ENCODE measurements at places on chromosomes 11 and 22.

- DNase-seq, result no peak
These were observed 250.8 kb downstream of the DDX10 start for GRCh38 chr11:108915666-108916065.

DNA sequence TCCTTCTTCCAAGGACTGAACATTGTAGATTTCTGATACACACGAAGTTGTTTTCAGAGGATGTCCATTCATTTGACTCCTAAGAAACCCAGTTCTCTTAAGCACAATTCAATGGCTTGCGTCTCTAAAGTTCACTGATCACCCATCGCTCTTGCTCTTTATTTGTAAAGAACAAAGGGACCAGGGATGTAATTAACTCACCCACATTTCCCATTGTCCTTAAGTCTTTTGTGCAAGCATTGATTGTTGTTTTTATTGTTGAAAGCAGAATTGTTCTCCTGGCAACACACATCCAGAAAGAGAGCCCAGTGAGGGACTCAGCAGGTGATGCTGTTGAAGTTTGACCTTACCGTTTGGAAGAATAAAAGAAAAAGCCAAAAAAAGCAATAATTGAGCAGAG, 59.2 kb downstream of the SPON1 start:
- no peak for DNase-seq

- DNase-seq, result no peak
These were observed 82.8 kb upstream of the PLET1 start for GRCh38 chr11:112343368-112344039.

- DNase-seq, result no peak
These were observed 137.4 kb downstream of the EHF start for GRCh38 chr11:34758262-34758661.

- no peak for DNase-seq
These were observed 45.3 kb downstream of the PC start for GRCh38 chr11:66912911-66913310.

GRCh38 chr22:35381424-35382009, 621 bp downstream of the HMOX1 start:
- DNase-seq, result no peak

- DNase-seq, result no peak
These were observed 106.0 kb downstream of the ADAMTS15 start for GRCh38 chr11:130554241-130555055.

DNA sequence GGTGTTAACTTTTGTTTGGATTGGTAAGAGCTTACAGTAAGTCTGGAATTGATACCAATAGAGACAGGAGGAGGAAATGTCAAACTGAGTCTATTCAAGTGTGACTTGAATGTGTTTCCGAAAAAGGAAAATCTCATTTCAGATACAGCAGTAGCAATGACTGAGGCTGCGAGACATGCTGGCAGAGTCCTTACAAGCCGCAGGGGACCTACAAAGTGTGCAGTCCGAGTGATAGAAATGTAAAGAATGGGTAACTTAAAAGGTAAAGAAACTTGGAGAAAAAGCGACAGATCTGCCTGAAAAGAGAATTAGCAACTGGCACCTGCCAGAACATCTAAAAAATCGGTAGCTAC, 444 bp downstream of the CWF19L2 start:
- no peak for DNase-seq

DNA sequence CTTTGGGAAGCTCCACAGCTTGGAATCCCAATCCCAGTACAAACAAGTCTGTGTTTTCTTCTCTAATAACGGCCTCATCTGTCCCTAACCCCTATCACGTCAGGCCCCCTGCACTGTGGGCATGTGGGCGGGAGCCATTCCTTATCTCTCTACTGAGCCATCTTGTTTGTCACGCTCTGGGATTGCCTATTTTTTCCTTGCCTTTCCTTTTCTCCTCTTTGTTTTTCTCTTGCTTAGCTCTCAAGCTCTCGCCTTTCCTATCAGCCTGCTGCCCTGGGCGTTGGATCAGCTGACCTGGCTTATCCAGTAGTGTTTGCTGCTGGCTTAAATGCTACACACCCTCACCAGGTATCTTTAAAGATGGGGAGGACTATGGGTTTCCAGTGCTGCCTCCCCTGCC, 35.8 kb downstream of the ARHGAP1 start:
- DNase-seq, result no peak

DNA sequence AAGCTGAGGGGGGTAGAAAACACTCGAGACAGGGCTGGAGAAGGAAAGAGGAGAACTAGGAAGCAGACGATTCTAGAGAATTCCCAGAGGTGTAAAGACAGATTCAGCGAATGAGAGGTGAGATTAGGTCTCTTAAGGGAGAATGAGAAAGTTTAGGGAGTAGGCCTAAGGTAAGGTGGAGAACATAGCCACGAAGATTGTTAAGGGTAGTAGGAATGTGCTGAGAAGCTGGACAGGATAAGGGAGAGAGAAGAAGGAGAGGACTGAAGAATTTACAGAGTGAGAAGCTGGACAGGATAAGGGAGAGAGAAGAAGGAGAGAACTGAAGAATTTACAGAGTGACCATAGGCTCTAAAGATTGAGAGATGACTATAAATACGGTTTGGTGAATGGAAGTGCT, 908 bp downstream of the PPME1 start:
- no peak for DNase-seq

- no peak for DNase-seq
These were observed 110.2 kb downstream of the RASSF10 start for GRCh38 chr11:13119361-13119760.

DNA sequence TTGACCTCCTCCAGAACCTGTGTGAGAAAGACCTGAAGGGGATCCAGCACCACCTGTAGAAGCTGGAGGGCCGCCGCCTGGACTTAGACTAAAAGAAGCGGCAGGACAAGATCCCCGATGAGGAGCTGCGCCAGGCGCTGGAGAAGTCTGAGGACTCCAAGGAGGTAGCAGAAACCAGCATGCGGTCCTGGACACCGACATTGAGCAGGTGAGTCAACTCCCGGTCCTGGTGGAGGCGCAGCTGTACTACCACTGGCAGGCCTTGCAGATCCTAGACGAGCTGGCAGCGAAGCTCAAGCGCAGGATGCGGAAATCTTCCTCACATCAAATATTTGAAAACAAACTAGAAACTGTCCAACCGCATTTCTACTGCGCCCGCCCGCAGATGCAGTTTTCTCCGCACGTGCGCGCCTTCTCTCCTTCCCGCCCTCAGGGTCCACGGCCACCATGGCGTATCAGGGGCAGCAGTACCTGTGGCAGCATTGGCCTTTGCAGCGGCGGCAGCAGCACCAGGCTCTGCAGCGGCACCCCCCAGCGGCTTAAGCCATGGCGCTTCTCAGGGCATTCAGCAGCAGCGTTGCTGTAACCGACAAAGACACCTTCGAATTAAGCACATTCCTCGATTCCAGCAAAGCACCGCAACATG, 10.2 kb downstream of the CLDN25 start:
- no peak for DNase-seq

DNA sequence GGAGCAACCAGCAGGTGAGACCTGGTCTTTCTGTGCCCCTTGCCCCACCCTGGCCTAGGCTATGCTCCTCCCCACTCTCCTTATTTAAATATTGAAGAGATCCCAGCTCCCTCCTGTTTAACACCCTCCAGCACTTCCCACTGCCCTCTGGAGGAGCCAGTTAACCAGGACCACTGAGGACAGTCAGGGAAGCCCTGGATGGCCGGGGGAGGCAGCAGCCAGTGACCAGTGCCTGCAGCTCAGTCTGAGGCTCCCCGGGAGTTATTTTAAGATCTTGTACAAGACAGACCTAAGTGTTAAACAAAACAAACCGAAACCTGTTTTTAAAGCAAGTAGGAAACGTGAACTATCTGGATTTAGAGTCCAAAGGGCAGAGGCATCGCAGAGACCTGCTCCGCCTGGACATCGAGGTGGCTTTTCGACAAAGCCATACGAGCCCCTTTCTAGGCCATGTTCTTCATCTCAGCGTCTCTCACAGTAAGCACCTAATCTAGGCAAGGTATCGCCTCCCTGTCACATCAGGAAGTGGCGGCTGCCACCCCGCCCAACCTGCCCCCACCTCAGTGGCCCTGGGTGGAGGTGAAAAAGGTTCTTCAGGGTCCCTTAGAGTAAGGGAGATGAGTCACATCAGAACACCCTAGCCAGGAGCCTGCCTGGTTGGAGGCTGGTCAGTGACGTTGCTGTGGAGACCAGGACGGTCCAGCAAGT, 35.2 kb downstream of the TRMU start:
- no peak for DNase-seq

GRCh38 chr11:1771700-1772099, 8.0 kb upstream of the CTSD start:
- DNase-seq, result peak; percentile 36

DNA sequence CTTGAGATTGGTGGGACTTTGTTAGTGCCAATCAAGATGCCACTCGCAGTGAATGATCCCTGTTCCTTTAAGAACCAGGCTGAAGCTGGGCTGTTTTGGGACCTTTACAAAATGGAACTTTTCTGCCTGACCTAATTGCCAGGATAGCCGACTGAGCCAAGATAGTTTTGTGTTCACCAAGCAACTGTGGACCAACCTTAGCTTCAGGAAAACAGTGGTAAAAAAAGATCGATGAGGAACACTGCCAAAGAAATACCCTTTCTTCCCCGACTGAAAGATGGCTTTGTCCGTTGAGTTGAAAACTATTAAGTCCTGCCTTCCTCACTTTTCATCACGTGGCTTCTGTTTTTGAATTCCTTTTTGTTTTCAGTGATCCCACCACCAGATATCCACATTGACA, 157.9 kb upstream of the SORL1-AS1 start:
- DNase-seq, result no peak

DNA sequence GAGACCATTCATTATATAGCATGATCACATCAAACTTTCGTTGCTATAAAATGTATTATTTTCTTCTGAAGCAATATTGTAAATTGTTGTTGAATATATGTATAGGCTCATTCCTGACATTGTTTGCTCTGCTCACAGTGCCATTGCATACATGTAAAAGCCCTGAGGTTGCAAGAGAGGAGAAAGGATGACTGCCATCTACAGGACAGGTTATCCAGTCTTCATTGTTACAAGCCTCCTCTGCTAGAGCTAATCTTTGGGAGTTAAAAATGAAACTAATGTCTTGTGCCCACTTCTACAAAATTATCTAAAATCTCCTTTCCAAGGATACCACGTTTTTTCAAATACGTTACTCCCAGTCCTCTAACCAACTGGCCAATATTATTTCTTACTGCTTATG, 16.4 kb upstream of the OR5AL1 start:
- DNase-seq, result no peak

DNA sequence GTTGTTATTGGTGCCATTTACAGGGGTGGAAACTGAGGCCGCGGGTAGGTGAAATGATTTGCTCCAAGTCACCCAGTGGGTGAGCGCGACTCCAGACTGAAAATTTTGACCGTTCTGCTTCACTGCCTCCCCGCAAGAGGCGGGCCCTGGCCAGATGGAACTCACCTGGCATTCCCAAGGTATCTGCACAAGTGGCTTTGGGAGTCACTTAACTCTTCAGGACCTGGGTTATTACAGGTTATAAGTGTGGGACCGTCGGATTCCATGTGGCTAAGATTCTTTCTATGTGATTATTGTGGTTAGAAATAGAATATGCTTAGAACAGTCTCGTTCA, 598 bp downstream of the CABIN1 start:
- DNase-seq, result no peak

- DNase-seq, result no peak
These were observed 18.8 kb upstream of the SLC36A4 start for GRCh38 chr11:93216511-93217101.

GRCh38 chr11:16780146-16780545, 41.7 kb downstream of the C11orf58 start:
- DNase-seq, result no peak

- no peak for DNase-seq
These were observed 7.3 kb upstream of the EHF start for GRCh38 chr11:34613552-34614056.

- no peak for DNase-seq
These were observed 21.1 kb upstream of the LRRC55 start for GRCh38 chr11:57160665-57161064.

DNA sequence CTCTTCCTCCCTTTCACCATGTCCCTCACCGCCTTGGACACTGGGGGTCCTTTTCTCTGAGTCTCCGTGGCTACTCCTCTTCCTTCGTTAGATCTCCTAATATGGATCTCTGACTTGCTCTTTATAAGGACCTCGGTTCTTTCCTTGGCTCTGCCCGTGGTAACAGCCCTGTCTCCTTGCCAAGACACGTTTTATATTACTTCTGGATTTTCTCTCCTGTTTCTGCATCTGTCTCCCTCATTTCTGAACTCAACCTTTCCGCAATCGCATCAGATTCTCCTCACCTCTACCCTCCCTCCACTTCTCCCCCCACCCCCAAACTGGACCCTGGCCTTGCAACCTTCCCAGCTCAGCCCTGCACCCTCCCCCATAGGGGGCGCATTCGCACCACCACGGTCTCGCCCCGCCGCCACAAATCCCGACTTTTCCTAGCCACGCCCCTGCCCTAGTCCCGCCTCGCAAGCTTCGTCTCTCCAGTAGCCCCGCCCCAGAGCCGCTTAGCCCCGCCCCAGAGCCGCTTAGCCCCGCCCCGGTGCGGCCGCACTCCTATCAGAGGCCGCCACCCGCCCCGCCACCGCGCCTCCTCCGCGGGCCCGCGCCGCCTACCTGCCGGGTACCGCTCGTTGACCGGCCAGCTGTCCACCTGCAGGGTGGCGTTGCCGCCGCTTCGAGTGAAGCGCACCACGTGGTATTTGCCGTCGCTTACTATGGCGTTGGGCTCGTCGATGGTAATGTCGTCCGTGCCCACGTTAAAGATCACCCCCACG, 39.0 kb downstream of the SLC22A12 start:
- DNase-seq, result no peak

- DNase-seq, result no peak
These were observed 16.5 kb downstream of the SIAE start for GRCh38 chr11:124656774-124657630.

GRCh38 chr11:125978778-125979407, 33.0 kb downstream of the VSIG10L2 start:
- no peak for DNase-seq

- DNase-seq, result peak; percentile 85
These were observed 31.1 kb downstream of the SGSM3 start for GRCh38 chr22:40401532-40401931.

GRCh38 chr11:62169935-62170334, 20.1 kb upstream of the SCGB1D1 start:
- DNase-seq, result no peak

- DNase-seq, result peak; percentile 25
These were observed 55.8 kb upstream of the THY1 start for GRCh38 chr11:119478711-119479285.

DNA sequence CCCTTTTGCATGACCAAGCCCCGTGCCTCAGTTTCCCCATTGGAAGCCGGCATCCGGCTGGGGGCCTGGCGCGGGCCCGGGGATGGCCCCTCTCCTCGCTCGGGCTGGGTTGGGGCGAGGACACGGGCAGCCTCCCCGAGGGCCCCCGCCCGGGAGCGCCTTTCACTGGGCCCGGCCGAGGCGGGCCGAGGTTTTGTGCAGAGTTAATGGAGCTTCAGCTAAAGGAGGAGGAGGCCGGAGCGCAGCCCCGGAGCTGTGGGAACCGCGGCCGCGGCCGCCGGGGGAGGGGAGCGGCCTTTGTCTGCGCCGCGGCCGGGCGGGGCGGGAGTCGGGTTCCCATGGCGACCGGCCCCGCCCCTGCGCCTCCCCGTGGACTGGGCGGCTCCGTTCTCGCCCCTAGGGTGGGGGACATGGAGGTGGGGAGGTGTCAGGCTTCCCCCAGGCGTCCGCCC, 1.4 kb upstream of the MAPK11 start:
- DNase-seq, result peak; percentile 89

GRCh38 chr11:35359321-35360054, 59.9 kb downstream of the SLC1A2 start:
- no peak for DNase-seq

All from activated effector memory CD4-positive, alpha-beta T cell treated with anti-CD3 and anti-CD28 coated beads, Interleukin-2, amount 50 U/mL, for 16 hours (primary cell).